ENCODE measurements at places on chromosomes 7 and 10. TPM values are rescaled to one million over a fixed set of nuclear protein-coding genes. Genes with fewer than 3 reads are reported as not detected.

CALCR gene
- total RNA-seq: not detected

ADRA2A gene
- total RNA-seq: not detected

NEUROD6 gene
- not detected for total RNA-seq

ZNF804B gene
- total RNA-seq: not detected

FAM25G gene
- not detected for total RNA-seq

ELOVL3 gene
- not detected for total RNA-seq

CASTOR2 gene
- 7.7 TPM for total RNA-seq

ZNF365 gene
- total RNA-seq: not detected

SFMBT2 gene
- 30.1 TPM for total RNA-seq

SYCE1 gene
- 0.99 TPM for total RNA-seq

MYL10 gene
- not detected for total RNA-seq

- no peak for DNase-seq
Measured at GRCh38 chr7:114910787-114911186, 11.1 kb upstream of the MDFIC start.

DNA sequence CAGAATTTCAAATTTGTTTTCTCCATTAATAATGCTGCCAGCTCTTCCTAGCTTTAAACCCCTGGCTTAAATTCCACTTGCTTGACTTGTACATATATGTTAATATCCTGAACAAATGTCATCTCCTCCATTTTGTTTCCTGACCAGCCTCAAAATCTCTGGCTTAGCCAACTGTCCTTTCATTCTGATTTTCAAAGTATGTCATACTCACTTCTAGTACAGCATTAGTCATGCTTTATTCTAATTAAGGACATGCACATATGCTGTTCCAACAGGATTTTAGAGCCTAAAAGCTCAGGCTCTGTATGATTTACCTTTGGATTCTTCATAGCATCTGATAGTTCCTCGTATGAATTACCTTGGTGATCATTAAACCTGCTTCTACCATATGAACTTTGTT, 158.3 kb downstream of the ZNF438 start:
- no peak for DNase-seq

- no peak for DNase-seq
Measured at GRCh38 chr7:159015454-159016410, 128.9 kb downstream of the VIPR2 start.

DNA sequence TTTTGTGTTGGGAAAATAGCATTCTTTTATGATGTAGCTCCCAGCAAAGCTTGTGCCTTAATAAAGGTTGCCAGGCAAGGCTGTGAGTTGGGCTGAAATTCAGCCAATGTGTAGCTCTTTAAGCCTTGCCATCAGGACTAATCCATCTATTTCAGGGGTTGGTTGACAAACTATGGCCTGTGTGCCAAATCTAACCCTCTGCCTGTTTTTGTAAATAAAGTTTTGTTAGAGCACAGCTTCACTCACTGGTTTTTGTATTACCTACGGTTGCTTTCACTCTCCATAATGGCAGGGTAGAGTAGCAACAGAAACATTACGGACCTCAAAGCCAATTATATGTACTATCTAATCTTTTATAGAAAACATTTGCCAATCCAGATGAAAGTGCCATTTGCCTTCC, 638.1 kb upstream of the POT1 start:
- DNase-seq: no peak

- DNase-seq: no peak
Measured at GRCh38 chr10:125007436-125007835, 65.5 kb downstream of the ZRANB1 start.

DNA sequence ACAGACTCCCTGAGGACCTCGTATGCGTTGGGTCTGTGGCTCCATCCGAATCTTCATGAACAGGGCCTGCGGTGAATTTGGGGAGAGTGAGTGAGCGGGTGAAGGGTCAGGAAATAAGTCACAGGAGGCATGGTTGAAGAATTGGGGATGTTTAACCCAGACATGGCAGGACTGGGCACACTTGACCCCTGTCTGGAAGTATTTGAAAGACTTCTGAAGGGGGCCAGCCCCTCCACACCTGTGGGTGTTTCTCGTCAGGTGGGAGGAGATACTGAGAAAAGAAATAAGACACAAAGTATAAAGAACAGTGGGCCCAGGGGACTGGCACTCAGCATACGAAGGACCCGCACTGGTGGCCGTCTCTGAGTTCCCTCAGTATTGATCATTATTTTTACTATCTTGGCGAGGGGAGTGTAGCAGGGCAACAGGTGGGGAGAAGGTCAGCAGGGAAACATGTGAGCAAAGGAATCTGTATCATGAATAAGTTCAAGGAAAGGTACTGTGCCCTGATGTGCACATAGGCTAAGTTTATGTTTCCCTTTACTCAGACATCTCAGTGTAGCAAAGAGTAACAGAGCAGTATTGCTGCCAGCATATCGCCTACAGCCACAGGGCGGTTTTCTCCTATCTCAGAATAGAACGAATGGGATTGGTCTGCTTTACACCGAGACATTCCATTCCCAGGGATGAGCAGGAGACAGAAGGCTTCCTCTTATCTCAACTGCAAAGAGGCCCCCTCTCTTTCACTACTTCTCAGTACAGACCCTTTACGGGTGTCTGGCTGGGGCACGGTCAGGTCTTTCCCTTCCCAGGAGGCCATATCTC, 38.2 kb upstream of the PFKFB3 start:
- no peak for DNase-seq

- DNase-seq: no peak
Measured at GRCh38 chr10:359093-359492, 223.8 kb downstream of the ZMYND11 start.

- DNase-seq: no peak
Measured at GRCh38 chr7:130488392-130489139, 3.3 kb upstream of the MEST start.

DNA sequence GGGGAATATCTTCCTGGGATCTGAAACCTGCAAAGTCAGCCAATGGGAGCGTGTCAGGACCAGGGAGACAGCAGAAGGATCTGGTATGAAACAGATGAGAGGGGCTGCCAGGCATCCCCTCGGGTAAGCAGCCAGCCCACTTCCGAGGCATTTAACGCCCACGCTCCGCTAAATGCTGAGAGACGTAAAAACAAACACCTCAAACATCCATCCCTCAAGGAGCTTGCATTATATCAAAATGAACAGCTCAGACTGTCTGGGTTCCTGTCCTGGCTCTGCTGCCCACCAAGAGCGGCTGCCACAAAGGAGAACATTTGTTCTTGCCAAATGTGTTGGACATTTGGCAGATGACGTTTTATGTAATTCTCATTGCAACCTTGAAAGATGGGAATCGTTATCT, 7.0 kb upstream of the SERPINE1 start:
- no peak for DNase-seq

- no peak for DNase-seq
Measured at GRCh38 chr10:120460776-120461175, 3.7 kb downstream of the PLPP4 start.

DNA sequence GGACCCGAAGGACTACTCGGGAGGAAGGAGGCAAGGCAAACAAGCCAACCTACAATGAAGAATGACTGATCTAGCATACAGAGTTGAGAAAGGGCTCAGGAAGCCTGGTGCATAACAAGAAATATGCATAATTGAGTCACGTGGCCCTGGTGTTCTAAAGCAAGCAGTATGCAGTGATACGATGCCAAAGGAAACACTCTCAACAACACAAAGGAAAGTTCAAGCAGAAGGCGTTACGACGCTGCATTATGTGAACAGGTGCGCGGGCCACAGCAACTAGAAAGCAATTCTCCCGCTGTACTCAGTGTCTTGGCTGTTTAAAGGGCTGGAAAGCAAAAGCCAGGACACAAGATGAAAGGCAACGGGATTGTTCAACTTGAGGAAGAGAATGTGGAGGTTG, 100.8 kb downstream of the PRTFDC1 start:
- no peak for DNase-seq

DNA sequence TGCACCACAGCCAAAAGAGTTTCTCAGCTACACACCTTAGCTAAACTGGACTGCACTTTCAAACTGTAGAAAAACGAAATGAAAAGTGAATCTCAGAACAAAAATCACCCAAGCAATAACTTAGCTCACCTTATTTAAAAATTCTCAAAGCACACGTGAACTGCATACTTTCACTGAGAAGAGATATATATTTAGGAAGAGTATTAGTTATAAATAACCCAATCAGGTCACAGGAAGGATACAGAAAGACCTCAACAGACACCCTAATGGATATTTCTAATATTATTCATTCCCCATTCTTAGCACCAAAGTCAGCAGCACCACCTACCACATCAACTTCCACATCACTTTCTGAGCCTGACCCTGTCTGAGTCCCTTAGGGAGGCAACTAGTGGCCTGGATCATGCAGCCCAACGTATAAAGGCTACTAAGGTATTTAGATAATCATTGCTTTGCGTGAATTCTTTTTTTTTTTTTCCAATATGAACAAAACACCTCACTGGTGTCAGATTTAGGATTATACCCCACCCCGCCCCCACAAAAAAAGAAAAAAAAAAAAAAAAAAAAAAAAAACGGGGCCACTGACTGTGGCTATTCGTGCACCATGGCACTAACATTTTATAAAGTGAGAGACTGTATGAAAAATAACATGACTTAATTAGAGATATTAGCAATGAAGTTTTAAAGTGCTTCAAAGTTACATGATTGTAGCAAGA, 2.6 kb downstream of the ABI1 start:
- no peak for DNase-seq

DNA sequence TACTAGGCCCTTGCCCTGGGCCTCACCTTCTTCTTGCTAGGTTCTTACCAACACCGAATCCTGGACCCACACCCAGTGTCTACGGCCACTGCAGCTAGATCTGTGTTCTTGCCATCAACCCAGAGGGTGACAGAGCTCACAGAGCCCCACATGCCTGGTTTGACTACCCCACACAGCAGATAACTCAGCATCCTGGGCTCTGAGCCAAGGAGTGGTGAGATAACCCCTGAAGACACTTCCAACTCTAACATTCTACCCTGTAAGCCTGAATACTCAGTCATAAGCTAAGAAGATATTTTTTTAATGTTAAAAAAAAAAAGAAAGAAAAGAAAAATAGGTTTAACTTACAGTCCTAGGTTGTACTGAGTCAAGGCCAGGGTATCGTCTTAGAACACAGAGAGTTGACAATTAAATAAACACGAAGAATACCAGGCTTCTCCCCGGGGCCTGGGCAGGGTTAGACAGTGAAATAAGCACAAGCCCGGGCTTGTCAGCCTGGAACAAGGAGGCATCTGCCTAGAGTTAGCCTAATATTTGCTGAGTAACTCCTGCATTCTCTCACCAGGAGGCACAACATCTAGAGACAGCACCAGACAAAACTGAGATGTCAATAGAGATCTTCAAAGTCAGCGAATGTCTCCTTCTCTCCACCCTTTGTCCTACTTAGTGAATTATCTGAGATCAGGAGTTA, 556.5 kb upstream of the LRRN3 start:
- no peak for DNase-seq

DNA sequence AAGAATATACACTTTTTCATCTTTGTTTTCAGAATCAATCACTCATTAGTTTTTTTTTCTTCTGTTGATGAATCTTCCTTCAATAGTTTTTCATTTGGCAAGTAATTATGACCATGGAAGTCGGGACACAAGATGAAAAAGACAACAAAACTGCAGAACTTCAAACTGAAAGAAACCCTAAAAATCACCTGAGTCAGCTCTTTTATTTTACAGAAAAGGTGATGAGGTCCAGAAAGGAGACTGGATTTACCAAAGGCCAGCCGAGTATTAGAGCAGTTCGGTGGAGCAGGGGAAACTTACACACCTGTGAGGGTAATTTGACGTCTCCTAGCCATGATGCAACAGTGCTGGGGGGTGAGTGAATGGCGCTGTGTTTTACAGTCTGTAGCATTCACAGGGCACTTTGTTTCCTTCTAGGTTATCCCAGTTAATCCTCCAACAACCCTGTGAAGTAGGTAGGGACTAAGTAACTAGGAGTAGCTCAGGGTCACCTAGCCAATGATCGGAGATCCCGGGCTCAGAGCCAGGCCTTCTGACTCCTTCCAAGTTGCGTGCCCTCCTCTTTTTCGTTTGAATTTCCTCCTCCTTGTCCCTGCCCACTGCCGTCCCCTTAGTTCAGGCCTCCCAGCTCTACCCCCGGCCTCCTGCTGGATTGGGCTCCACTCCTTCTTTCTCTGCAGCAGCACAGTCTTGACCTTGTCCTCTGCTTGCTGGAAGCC, 14.0 kb downstream of the RBM20 start:
- DNase-seq: no peak

DNA sequence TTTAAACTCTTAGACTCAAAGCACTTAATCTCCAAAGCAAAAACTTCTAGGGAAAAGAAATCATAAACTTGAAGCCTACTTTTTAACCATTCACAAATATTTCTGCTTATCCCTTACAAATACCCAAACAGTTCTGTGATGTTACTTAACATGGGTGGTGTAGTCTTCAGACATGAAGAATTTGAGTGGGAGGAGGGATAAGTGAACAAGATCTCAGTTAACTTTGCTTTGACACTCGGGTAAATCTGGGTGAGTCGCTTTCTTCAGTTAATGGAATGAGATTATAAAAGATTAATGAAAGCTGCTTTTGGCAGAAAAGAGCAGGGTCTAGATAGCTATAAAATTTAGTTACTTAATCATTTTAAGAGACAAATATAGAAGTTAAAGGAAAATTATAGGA, 47.5 kb downstream of the RNF133 start:
- no peak for DNase-seq

GRCh38 chr7:47271749-47272148, 310.2 kb downstream of the TNS3 start:
- no peak for DNase-seq

DNA sequence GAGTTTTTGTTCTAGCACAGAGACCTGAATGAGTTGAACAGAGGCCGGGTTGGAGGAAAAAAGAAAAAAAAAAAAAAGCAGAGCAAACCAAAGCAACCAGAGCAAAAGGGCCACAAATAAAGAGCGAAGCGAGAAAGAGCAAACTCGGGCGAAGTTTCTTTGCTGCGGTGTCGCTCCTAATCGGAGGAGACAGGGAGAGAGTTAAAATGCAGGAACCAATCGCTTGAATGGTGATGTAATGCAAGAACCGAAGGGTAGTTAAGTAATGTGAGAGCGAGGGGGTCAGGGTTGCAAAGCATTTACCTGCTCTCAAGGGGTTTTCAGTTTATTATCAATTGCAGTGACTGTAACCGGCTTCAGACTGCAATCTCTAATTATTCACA, 271.7 kb downstream of the TRIL start:
- DNase-seq: no peak

DNA sequence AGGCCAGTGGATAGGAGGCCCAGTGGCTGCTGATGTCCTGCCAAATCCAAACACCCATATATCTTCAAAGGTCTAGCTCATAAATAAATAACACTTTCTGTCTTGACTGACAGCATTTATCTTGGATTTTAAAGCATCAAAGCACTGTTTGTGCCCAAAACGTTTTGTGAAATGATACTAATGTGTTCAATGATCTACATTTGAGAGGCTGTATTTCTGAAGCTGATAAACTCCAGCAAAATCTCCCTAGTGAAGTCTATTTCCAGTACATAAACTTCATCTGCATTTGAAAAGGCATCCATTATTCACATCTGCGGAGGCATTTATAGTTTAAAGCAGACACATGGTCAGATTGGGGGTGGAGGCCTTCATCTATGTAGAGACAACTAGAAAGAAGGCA, 276.3 kb downstream of the HPSE2 start:
- no peak for DNase-seq
